Stimulated activated CD4-positive, alpha-beta T cell treated with anti-CD3 and anti-CD28 coated beads, Interleukin-1b, Interleukin-23, amount 100 ng/mL, for 24 hours (primary cell): ENCODE measurements at places on chromosomes 1 and 21.

- DNase-seq, result no peak
These were observed 163.6 kb downstream of the GLUL start for GRCh38 chr1:182227864-182228547.

- no peak for DNase-seq
These were observed 405.6 kb downstream of the PTPRU start for GRCh38 chr1:29641921-29642320.

DNA sequence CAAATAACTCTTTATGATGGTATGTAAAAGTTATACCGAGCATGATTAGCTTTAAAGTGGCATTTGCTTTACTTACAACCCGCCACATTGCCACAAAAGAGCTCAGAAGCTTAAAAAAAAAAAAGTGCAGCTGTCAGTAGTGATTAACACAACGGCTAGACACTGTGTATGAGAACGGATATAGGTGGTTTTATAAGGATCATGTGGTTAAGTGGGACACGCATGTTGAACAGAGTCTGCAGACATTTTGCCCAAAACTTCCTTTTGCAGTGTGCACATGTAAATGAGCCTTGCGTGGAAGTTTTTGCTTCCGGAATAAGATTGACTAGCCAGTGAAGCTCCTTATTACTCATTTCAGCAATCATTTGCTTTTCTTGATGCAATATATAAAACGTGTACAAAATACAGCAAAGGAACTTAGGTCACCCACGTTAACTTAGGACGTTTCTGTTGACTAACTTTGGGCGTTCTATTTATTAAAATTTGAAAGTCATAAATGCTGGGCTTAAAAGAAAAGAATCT is 58.7 kb upstream of the RGS1 start:
- DNase-seq, result peak; percentile 29

GRCh38 chr1:14800014-14800413 is 201.5 kb downstream of the KAZN start:
- no peak for DNase-seq

- no peak for DNase-seq
These were observed 130.8 kb downstream of the HMCN1 start for GRCh38 chr1:185864889-185865517.

GRCh38 chr1:23629708-23630290 is 61.8 kb upstream of the RPL11 start:
- no peak for DNase-seq

GRCh38 chr21:23585419-23585818 is 2021.9 kb downstream of the MRPL39 start:
- DNase-seq, result no peak

GRCh38 chr21:46218906-46219590 is 9.5 kb downstream of the LSS start:
- DNase-seq, result no peak

DNA sequence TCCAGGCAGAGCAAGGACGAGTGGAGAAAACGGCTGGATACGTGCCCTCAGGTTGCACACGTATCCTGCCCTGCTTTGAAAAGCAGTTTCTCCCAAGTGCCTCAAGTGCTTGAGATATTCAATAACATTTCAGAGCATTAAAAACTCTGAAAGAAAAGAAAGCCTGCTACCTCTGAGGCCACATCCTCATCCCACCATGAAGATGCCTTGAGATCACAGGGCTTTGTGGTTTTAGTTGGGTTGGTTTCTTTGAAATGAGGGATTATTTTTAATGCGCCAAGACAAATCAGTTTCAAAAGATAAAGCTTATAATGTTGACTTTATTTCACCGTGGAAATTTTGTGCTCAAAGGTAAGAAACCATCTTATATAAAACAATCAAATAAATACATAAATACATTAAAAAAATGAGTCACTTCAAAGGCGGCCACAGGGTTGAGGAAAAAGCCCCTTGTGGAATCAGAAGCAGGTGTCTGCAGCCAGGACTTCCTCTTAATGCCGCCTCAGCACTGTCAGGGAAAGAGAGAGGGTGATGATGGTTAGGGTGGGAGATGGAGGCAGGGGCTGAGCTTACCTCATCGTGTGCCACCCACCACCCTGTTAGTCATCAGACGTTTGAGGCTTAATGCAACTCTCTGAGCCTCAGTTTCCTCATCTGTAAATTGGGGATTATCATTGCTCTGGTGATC is 1.4 kb downstream of the NPPB start:
- DNase-seq, result no peak

GRCh38 chr1:9726905-9727595 is 75.5 kb downstream of the PIK3CD start:
- no peak for DNase-seq

DNA sequence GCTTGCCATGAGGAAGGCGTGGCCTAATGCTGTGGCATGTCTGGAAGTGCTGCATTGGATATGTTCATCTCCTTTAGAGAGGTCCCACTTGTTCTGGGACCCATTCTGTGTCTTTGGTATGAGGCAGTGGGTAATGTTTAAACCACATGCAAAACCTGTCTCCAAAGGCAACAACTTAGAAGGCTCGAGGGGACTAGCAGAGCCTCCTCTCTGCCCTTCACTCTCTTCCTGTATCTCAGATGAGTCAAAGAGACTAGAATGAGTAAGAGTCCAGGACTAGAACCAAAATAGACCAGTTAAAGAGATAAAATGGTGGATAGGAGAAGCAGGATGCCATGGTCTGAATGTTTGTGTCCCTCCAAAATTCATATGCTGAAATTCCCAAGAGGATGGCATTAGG is 220.8 kb upstream of the KIAA0040 start:
- DNase-seq, result no peak

DNA sequence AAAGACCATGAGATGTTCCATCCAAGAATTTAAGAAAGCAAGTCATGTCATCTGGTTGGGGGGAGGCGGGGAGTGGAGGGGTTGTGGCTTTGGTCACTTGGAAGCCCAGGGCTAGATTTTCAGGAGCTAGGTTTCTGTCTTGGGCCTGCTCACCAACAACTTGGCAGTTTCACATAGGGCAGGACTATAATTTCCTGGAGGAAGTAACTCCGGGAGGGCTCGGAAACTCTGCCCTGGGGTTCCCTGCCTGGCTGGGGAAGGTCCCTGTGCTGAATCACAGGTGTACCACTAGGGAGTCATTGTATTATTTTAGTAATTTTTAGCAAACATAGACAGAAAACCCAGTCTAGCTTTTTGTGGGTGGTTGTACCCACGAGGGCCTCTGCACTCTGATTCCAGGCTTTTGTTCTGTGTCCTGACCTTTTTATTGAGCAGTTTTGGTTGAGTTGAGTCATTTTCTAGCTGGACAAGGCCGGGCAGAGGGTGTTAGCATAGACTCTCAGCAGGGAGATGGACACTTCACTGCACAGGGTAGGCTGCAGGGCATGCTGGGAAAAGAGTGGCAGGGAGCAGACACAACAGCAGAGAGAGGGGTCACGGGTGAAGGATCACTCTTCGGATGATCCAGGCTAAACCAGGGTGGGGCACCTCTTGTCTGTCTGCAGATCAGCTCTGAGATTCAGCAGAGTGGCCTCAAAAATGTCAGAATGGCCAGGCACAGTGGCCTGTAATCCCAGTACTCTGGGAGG is 144.7 kb downstream of the GRIK3 start:
- DNase-seq, result no peak

- no peak for DNase-seq
These were observed 35.6 kb upstream of the ADGRL4 start for GRCh38 chr1:79042117-79042516.

DNA sequence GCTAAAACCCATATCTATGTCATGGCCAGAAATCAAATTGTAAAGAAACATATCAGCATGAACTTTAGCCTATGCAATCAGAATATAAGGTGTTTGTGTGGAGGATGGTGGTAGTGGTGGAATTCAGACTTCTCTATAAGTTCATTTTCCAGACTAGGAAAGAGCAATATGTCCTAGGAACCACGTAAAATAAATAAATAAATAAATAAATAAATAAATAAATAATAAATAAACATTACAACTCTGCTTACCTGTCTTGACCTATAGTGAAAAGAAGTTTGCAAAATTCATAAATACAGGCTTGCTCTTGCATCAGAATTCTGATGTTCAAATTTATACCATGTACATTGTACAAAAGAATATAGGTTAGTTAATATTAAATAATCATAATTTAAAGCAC is 1382.6 kb upstream of the ADGRL2 start:
- DNase-seq, result no peak

- no peak for DNase-seq
These were observed 3.9 kb upstream of the PRKCZ start for GRCh38 chr1:2046174-2046917.

- no peak for DNase-seq
These were observed 14.1 kb upstream of the A3GALT2 start for GRCh38 chr1:33335020-33335419.

DNA sequence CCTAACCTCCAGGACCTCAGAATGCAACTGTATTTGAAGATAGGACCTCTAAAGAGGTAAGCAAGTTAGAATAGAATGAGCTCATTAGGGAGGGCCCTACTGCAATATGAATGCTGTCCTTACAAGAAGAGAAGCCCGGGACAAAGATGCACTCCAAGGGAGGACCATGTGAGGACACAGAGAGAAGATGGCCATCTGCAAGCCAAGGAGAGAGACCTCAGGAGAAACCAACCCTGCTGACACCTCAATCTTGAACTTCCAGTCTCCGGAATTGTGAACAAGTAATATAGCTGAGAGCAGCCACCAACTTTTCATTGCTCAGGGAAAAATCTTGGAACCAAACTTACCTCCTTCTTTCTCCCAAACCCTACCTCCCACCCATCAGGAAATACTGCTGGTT is 15.0 kb upstream of the GALNT2 start:
- DNase-seq, result no peak

- no peak for DNase-seq
These were observed 9.0 kb upstream of the ARID1A start for GRCh38 chr1:26686795-26687194.

DNA sequence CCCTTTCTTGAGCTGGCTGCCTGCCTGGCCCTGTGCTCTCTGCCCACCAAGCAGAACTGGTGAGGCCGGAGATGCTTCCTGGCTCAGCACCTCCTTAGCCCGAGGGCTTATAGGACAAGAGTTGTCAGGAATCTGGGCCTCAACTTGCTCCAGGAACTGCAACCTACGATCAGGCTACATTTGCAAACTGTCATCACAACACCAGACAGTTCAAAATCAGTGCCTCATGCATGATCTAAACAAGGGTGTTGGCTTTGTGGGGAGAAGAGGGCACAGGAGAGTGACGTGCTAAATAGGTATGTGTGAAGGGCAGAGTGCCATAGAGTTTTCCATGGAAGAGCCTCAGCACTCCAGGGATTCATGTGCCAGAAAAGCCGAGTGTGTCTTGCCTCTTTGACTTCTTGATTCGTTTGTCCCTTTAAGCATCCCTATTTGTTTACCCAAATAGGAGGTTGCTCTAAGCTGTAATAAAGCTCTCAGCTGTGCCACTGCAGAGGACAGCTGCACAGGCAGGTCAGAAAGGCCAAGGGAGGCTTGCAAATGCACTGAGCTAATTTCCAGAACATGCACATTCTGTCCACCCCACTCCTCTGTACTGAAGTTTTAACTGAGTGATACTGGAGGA is 30.2 kb upstream of the NEK2 start:
- no peak for DNase-seq

- DNase-seq, result no peak
These were observed 9.0 kb upstream of the DPH2 start for GRCh38 chr1:43960798-43961197.

GRCh38 chr1:53037159-53037558 is 24.9 kb upstream of the PODN start:
- DNase-seq, result no peak
